Stimulated activated CD8-positive, alpha-beta memory T cell treated with anti-CD3 and anti-CD28 coated beads, Interleukin-4, amount 100 ng/mL, for 4 hours (primary cell): ENCODE measurements at places on chromosomes 3 and 15.

GRCh38 chr3:56954125-56954524 lies 106.3 kb upstream of the SPATA12 start:
- no peak for DNase-seq

GRCh38 chr15:66388043-66388363 lies 1.3 kb downstream of the MAP2K1 start:
- no peak for DNase-seq

- DNase-seq = no peak
Measured at GRCh38 chr3:124419303-124419702, 310.9 kb upstream of the UMPS start.

GRCh38 chr15:42742149-42742548 lies 5.2 kb upstream of the CDAN1 start:
- DNase-seq = no peak

- no peak for DNase-seq
Measured at GRCh38 chr3:56612146-56612545, 55.2 kb downstream of the CCDC66 start.

DNA sequence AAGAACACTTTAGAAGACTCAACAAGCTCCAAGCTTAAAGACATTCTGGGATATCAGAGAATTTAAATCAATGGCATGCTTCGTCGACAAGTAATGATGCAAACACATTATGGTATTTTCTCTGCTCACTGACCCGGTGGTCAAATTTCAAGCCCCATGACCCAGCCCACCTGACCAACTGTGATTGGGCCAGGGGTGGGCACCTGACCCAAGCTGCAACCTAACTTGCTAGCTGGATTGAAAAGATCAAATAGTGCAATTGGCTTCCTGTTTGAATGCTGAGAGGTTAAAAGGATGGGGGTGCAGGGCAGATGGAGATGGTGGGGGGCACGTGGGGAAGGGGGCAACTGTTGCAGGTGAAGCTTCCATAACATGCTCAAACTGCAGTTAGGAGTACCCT lies 250.4 kb downstream of the CLSTN2 start:
- no peak for DNase-seq

DNA sequence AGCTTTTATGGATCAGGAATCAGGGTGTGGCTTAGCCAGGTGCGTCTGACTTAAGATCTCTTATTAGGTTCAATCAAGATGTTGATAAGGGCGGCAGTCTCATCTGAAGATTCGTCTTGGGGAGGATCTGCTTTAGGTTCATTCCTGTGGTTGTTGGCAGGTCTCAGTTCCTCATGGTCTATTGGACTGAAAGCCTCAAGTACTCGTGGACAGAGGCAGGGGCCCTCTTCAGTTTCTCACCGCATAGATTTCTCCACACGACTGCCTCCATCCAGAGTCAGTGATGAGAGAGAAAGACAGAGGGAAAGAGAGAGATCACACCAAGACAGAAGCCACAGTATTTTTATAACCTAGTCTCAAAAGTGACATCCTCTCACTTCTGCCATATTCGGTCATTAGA lies 9.4 kb downstream of the MEX3B start:
- no peak for DNase-seq

GRCh38 chr3:114809668-114810413 lies 337.2 kb downstream of the ZBTB20 start:
- no peak for DNase-seq

- no peak for DNase-seq
Measured at GRCh38 chr3:39378088-39378487, 5.1 kb upstream of the SLC25A38 start.

DNA sequence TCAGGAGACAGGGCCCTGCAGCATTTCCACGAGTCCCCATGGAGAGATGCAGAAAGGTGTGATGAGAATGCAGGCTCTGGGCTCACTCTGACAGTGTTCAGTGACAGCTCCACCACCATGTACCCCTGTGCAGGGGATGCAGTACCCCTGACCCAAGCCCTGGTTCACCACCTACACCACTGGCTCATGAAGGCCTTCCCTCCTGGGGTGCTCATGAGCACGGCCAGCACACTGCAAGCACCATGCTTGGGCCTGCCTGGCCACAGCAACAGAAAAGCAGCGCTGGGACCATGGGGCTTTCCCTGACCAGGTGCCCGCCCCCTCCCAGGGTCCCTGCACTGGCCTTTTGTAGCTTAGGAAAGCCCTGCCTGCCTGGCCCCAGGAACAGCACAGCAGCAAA lies 6.2 kb downstream of the CXCR6 start:
- no peak for DNase-seq

DNA sequence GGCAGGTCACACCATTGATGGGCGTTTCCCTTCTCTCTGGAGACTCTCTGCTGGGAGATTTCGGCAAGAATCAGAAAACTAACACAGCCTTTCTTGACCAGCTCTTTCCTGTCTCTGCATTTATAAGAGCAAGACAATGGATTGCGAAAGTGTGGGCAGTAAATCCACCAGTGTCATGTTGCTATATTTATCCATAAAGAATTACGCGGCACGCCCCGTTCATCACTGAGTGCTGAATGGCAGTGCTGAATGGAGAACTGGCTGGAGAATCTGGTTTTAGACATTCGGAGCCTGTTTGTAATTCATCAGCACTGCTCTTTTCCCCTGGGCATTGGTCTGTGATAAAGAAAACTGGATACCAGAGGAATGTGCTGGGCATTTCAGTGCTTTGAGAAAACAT lies 2.0 kb upstream of the CEMIP start:
- no peak for DNase-seq

DNA sequence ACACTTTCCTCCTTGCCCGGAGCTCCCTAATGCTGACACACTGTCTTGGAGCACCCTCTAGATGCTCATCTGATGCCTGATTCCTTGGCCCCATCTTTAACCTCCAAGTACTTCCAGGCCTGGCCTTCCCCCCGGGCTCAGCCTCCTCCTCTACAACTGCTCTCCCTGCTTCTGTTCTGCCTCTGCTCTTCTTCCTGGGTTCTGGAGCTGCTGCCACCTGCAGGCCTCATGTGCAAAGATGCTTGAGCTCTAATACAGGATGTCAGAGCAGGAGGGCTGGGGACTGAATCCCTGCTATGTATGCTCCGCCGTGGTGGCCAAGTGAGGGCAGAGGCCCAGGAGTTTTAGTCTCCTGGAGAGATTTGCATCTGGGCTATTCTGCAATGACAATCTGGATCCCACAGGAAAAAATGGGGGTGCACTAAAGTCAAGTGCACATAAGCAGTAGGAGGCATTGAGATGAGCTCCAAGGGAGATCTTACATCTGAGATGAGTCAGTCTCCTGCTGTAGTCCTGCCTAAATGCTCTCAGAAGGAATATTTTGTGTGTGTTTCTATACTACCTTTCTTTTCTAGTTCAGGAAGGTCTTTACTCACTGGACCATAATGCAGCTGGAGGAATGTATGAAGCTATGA lies 296.3 kb downstream of the UACA start:
- peak; percentile 23 for DNase-seq

GRCh38 chr3:65291448-65292125 lies 603.8 kb upstream of the ADAMTS9 start:
- no peak for DNase-seq

DNA sequence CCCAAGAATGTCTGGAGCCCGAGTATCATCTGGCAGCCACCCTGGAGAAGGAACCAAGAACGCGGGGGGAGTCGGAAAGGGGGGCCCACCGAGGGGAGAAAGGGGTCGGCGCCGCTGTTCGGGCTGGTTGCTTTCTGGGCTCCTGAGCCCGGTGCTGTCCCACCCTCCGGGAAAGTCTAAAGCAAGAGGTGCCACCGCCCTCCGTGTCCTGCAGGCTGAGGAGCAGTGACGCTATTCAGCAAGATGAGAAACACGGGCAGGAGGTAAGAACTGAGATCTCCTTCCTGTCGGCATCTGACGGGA lies 234.8 kb downstream of the XXYLT1 start:
- DNase-seq = no peak

- DNase-seq = no peak
Measured at GRCh38 chr3:72414481-72415016, 433.7 kb downstream of the SHQ1 start.

- no peak for DNase-seq
Measured at GRCh38 chr3:176766862-176767261, 430.4 kb downstream of the TBL1XR1 start.

GRCh38 chr3:155037508-155038202 lies 42.5 kb upstream of the MME start:
- DNase-seq = no peak

DNA sequence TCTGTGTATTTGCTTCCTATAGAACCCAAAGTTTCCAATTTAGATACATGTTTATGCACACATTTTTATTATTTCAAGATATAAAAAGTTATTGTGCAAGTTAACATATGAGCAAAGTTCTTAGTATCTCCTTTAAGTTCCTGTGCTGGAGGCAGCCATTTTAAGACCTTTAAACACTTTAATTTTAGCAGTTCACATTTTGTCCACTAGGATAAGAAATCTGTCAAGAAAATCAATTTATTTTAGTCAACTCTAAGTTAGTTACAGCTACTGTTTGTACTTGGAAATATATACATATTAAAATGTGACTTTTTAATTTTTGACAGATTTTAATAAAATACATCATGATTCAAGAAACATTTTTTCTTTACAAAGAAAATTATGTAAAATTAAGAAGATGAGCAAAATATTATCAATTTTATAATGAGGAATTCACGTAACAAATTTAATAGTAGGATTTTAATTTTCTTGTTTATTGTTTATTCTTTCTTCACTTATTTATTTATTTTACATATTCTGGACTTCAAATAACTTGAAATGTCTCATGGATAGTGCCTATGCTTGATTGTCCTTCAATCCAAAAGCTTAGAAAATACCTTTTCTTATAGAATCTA lies 402.6 kb upstream of the GBE1 start:
- no peak for DNase-seq

- no peak for DNase-seq
Measured at GRCh38 chr3:32685543-32686185, 676 bp downstream of the CNOT10 start.

DNA sequence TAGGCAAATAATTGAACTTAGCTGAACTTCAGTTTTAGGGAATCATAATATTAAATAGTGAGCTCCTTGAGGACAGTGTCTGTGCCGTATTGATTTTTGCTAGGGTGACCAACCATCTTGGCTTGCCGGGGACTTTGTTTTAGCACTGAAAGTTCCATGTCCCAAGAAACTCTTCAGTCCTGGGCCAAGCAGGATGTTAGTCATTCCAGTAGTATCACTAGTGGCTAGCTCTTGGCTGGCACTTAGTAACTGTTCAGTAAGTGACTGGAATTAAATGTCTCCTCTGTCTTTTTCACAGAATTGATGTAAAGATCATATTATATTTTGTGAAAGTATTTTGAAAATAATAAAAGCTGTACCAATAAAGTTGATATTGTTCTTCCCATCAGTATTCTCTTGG lies 42.3 kb downstream of the RSRC1 start:
- no peak for DNase-seq

DNA sequence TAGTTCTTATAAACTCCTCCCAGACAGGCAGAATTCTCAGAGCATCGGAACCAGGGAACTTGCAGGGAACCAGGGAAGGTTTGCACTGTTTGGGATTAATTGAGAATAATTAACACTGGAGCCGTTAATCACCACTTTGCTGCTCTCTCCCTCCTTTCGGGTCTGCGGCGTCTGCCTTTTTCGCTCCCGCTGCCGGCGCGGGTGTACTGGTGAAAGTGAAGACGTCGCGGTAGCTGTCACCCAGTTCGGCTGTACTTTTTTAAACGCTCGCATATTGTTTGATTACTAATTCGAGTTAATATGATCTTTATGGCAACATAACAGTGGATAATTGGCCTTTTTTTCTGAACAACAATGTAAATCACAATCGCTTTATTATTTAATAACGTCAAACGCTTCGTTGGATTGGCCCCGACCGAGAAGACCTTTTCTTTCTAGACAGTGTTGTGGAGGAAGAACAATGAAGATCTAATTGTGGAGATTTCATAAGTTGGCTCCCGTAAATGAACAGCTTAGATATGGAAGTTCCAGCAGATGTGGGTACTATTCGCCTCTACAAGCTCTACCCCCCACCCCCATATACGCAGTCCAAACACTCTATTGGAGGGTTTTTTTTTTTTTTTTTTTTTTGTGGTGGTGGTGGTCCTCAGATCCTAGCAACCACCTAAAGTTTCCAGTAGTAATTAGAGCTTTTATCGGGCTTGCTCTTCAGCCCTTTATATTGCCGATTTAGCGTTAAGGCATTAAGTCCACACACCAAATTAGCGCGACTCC lies 12.7 kb downstream of the SOX2 start:
- no peak for DNase-seq

DNA sequence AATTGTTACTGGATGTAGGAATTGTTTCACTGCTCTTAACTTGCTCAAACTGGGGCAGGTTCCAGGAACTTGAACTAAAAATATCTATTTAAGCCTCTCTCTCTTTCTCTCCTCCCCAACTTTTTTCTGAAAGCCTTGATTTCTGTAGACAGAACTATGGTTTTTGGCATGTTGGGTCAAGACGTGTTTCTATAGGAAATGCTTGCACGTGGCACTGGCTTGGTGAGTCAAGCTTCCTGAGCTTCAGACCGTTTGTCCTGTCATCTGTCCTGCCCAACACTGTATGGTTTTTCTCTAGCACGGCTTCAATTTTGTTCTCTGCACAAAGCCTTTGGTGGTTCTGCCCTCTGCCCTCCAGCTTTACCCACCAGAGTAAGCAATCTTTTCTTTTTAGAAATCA lies 13.5 kb downstream of the EAF1 start:
- DNase-seq = no peak

GRCh38 chr3:15592968-15593367 lies 8.4 kb downstream of the HACL1 start:
- DNase-seq = no peak

DNA sequence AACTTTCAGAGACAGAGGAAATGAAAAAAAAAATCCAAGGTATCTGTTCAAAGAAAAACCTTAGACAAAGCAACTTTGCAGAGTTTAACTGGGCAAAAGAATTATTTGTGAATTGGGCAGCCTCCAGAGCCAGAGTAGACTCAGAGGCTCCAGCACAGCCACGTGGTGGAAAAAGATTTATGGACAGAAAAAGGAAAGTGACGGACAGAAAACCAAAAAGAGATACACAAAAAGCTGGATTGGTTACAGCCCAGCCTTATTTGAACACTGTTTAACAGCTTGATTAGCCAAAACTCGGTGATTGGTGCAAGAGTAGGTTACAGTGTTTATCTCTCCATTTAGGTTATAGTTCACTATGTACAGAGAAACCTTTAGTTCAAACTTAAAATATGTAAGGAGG lies 23.7 kb upstream of the GPD1L start:
- DNase-seq = no peak

- no peak for DNase-seq
Measured at GRCh38 chr3:15174953-15175352, 31.1 kb upstream of the CAPN7 start.

DNA sequence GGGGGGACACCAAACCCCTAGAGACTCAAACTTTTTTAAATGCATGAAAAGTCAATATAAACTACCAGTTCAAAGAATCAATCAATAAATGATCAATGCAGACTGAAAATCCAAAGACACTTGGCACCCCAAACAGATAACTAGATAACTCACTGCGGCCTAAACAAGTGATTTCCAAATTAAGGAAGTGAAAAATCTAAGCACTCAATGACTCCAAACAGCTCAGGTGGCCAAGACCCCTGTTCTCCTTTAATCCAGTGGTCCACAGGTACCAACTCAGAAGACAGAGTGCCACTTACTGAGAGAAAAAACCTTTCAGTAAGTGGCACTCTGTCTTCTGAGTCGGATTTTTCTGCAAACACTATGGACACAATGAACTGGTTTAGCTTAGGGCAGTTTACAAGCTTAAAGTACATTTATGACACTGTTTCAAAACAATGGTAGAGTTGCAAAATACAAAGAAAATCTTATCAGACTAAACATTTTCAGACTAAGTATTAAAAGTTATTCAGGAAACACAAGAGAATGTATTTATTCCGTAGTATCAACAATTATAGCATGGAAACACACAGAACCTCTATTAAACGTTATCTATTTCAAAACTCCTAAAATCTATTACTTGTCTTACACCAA lies 4.7 kb downstream of the DLG1 start:
- no peak for DNase-seq
